Stimulated activated CD4-positive, alpha-beta T cell treated with anti-CD3 and anti-CD28 coated beads, Interleukin-12 subunit alpha, Interleukin-12 subunit beta, amount 100 ng/mL, for 24 hours (primary cell): ENCODE measurements at places on chromosomes 16 and 17.
A peak's percentile ranks its signal among the peaks of the same experiment; 100 is the strongest.

DNA sequence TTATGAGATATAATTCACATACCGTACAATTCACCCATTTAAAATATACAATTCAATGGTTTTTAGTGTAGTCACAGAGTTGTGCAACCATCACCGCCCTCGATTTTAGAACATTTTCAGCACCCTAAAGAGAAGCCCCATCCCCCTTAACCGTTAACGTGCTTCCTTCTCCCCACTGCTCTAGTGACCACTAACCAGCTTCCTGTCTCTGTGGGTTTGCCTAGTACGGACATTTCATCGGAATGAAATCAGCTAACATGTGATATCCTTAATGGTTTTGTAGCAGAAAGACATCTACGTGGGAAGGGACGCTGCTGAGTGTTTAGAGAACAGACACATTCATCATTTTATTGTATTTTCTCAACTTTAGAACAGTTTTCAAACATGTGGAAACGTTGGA is 80.8 kb upstream of the HSBP1 start:
- no peak for DNase-seq

DNA sequence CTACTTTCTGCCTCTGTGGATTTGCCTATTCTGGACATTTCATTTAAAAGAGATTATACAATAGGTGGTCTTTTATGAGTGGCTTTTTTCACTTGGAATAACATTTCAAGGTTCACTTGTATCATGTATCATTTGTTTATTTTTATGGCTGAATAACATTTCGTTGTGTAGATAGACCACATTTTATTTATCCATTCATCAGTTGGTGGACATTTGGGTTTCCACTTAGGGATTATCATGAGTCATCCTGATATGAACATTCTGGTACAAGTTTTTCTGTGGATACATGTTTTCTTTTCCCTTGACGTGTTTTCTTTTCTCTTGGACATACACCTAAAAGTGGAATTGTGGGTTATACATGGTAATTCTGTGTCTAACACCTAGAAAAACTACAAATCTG is 25.3 kb downstream of the PRSS54 start:
- no peak for DNase-seq

GRCh38 chr17:13162361-13162760 is 144.5 kb upstream of the ELAC2 start:
- DNase-seq: no peak

DNA sequence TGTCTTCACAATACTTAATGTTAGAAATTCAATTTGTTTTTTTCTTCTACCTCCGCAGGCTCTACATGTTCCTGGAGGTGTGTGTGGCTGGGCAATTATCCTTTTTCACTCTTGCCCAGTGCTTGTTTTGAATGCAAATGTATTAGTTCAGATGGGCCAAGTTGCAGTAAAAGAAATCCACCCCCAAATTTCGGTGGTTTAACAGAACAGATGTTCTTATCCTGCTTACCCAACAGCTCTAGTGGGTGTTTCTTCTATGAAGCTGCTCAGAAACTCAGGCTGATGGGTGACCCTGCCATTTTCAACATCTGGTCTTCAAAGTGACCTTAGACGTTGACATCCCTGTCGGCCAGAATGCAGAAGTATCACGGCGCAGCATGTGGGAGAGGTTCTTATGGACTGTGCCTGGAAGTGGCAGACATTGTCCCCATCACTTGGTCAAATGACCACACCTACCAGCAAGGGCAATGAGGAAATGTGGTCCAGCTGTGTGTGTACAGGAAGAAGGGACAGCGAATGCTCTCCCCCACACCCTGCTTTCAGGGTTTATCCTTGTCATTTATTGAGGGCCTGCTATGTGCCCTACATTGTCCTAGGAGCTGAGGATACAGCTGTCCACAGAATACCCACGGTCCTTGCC is 157.3 kb downstream of the CDH13 start:
- no peak for DNase-seq

DNA sequence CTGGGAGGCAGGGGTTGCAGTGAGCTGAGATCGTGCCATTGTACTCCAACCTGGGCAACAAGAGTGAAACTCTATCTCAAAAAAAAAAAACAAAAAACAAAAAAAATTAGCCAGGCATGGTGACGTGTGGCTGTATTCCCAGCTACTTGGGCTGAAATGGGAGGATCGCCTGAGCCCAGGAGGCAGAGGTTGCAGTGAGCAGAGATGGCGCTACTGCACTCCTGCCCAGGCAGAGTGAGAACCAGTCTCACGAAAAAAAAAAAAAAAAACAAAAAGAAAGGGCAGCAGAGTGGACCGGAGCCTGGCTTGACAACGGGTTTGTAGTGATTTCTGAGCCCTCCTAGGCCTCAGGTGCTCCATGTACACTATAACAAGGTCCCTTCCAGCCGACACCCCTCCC is 33.1 kb downstream of the PEMT start:
- DNase-seq: no peak

DNA sequence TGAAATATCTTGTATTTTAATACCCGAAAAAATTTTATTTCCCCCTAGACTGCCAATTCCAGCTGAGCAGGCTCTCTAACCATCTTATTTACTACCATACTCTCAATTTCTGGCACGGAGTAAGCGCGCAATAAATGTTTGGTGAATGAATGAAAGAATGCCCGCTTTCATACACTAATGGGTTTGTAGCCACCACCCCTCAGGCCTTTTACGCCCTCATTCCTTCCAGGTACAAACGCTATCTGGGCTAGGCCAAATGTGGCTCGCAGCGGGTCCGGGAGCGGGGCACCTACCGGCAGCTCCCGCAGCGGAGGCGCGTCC is 536 bp upstream of the PLD2 start:
- DNase-seq: no peak

GRCh38 chr17:8123695-8124349 is at the start of gene HES7:
Gene HES7, minus strand, starts transcription at chr17:8124106. Its CDS starts 22 bp downstream, at chr17:8124084.
- DNase-seq: no peak

DNA sequence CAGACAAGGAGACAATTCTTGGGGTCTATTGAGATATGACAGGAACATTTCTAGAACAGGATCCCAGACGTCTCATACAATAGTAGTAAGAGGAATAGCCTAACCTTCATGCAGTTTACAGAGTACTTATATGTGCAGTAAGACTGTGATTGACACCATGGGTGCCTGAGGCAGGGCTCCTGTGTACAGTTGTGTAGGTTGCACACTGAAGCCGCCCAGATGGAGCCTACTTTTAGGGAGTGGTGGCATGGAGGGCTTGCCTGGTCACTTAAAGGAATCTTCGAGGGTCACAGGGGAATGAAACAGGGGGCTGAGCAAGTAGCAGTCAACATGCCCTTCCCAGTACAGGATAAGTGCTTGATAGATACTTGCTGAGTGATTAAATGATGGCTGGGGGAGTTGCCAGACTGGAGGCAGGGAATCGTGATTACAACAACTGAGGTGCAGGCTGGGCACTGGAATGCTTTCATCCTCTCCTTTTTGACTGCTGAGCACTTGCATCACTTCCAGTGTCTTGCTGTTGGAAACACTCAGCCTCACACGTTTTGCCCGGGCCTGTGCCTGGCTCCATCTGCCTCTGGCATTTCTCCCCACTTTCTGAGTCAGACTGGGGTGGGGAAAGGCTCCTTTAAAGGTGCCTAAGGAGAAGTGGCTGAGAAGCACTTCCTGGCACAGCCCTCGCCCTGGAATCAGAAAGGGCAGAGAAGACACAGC is 71.0 kb downstream of the COPRS start:
- DNase-seq: no peak

GRCh38 chr17:35359398-35359797 is 14.0 kb downstream of the SLFN11 start:
- DNase-seq: no peak

DNA sequence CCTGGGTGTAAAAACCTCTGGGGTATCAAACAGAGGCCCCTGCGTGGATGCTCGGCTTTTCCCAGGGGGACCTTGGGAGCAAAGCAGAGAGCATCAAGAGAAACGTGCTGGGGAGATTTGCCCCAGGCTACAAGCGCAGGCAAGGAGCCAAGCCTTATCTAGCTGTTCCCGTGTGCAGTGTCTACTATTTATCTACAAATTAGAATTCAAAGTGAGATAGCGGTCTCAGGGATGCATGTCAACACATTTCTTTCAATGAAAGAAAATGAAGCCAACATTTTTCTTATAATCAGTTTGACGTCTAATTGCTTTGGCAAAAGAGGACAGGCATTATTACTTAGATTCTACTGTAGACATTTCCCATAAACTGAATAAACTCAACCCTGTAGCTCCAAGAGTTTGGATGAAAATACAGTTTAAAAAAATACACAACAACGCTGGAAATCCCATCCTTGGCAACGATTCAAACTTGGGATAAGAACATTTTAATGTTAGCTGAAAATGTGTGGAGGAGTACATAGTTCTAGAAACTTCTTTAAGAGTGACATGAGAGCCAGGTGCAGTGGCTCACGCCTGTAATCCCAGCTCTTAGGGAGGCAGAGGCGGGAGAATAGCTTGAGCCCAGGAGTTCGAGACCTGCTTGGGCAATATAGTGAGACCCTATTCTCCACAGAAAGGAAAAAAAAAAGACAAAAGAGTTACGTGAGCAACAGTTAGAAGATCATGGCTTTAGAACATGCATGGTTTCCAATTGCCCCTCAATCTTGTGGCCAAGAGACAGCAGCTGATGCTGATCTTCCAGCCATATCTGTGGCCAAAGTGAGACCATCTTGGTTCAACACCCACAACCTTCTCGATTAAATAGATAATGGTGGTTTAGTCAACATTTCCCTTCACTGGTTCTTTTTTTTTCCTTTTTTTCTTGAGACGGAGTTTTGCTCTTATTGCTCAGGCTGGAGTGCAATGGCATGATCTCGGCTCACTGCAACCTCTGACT is 7.2 kb downstream of the SPNS3 start:
- no peak for DNase-seq

DNA sequence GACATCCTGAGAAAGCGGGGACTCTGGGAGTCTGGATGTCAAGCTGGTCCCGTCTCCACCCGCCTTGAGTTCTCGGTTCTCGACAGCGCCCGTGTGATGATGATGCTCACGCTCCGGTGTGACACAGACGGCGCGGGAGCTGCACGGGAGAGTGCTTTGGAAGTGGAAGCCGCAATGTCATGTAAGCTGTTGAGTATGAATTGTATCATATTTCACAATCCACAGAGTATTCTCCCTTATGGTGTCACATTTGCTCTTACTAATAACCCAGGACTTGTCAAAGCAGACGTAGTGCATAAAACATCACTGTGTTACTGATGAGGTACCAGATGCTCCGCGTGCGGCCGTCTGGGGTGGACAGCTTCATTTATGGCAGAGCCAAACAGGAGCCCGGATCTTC is 217.5 kb upstream of the CHMP6 start:
- DNase-seq: no peak

DNA sequence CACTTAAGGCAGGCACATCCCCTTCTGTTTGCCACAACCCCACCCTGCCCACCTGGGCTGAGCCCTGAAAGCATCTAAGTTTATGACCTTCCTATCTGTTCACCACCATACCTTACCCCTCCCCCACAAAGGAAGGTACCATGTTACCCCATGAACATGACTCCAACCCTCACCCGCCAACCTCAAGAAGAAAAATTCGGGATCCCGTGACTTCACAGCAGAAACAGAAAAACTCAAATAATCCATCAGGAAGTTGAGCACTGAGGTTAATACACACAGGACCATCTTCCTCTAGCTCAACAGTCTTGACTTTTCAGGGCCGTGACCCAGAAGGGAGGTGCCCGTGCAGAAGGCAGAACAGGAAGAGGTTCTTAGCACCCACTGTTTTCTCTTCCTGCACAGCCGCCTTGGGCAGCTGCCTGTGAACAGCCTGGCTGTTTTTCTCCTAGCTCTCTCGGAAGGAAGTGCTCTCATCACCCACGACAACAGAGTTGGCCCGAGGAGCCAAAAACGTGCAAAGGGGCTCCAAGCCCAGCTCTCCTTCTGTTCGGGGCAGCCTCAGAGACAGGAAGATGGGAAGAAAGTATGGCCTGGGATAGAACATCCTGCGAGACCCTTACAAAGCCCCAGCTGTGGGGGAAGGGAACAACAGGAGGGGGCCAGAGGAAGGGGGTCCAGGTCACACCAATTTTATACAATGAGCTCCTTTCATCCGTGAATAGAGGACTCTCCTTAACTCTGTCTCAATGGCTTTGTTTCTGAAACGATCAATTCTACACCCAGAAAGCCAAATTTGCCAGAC is 101.1 kb downstream of the XYLT1 start:
- DNase-seq: peak; percentile 38
